ENCODE measurements at places on chromosomes 6 and 20.

DNA sequence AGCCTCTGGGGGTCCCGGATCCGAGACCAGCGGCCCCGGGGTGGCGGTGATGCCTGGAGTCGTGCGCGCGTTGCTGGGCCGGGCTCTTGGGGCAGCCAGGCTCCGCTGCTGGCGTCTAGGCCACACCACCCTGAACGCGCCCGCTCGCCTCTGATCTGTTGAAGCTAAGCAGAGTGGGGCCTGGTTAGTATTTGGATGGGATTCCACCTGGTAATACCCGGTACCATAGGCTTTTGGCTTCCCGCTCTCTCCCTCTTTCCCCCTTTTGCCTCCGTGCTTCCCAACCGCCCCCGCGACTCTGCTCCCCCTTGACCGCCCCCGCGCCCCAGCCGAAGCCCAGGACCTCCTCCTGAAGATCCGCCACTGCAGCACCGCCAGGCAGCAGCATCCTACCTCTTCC, 1383.5 kb upstream of the DEFB115 start:
- DNase-seq: no peak

DNA sequence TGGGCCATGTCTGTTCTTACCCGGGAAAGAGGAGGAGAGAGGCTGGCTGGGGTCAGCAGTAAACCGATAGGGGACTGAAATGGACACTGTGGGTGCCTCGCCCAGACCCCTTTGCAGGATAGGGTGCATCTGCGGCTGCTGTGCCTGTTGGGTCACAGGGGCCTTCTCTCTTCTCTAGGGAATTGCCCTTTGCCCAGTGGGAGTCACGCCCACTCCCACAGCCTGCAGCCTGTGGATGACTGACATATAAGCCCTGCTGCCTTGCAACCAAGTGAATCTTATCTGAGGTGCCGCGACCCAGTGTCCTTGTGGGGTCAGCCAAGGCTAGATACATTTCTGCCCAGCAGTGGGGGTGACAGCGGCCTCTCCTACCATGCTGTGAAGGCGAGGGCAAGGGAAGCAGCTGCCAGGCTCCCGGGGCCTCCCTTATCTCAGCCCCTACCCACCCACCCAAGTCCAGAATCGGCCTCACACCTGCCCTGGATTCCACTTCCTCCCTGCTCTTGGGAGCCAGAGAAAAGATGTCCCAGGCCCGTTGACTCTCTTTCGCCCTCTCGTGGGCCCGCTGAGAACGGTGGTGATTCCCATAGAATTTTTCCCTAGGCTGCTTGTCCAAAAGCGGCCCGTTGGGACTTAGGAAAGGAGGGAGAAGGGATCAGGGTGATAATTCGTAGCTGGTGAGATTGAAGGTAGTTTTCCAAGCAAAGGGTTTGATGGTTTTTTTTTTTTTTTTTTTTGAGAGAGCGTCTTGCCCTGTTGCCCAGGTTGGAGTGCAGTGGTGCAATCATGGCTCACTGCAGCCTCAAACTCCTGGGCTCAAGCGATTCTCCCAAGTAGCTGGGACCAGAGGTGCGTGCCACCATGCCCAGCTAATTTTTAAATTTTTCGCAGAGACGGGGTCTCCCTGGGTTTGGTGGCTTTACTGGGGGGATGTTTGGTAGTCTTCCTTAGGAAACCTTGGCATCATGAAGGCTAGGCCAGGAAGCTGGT, 76.4 kb upstream of the RNF24 start:
- peak; percentile 74 for DNase-seq

DNA sequence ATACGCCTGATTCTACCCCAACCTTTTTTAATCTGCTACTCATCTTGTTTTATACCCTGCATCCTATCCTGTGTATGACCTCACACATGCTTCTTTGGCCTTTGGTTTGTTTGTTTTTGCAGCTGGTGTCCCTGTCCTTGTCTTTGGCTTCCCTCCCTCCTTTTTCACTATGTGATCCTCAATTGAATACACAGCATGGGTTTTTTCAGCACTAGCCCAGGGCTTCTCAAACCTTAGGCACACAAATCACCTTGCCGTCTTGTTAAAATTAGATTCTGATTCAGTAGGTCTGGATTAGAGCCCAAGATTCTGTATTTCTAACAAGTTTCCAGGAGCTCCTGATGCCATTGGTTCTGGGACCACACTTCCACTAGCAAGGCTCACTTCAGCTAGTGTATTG, 321.5 kb upstream of the MAN1A1 start:
- no peak for DNase-seq

DNA sequence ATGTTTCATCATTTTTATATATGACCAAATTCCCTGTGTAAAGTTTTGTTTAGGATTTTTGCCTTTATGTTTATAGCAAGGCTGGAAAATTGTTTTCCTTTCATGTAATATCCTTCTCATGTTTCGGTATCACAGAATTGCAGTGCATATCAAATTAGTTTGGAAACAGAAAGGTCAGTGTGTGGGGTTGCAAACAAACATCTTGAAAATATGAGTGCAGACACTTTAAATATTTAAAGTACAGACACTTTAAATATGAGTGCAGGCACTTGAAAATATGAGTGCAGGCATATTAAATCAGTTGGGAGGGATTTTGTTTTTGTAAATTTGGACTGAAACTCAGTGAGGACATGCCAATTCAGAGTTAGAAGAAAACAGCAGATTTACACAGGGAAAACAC, 6.5 kb downstream of the SLPI start:
- DNase-seq: no peak

DNA sequence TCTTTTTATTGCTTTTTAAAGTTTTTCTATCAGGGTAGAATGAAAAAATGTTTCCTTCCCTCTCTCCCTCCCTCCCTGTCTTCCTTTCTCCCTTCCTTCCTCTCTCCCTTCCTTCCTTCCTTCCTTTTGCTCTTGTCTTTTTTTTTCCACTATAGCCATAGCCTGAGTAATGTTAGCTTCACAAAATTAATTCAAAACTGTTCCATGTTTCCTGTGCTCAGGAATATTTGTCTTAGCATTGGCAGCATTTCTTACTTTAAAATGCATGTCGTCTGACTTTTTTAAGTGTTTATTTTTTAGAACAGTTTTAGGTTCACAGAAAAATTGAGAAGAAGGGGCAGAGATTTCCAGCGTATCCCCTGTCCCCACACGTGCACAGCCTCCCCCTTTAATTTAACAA, 730.8 kb upstream of the CITED2 start:
- DNase-seq: no peak

DNA sequence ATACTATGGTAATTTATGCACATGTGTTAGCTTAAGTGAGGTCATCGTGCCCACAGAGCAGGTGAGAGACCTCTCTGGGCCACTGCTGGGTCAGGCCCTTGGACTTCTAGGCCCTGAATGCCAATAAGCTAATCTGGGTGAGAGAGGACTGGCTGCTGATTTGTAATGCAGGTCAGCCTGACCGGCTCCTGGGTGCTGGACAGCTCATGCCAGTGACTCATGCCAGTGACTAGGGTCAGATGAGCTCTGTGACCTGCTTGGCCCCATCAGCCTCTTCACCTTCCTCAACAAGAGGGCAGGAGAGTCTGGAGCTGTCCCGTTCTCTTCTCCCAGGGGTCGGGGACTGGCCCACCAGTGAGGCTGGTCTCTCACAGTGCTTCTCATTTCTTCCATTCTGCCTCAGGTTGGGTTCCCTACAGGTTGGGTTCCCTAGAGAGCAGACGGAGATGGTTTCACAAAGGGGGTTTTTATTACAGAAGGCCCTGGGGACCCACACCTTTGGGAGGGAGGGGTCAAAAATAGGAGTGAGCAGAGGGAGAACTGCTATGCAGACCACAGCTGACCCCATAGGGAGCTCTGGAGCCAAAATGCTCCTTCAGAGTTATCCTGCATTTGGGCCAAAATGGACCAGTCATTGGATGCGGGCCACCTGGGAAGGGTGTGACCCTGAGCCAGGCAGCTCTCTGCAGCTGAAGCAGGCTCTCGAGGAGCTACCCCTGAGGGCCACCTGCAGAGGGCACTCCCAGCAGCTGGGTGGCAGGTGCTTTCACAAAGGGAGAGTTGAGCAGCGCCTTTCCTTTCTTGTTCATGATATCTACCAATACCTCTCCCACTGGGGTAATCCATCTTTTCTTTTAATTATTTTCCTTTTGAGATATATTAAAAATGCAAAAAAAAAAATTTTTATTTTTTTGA, 2.2 kb upstream of the OXT start:
- DNase-seq: no peak

GRCh38 chr20:48025661-48026060, 240.4 kb upstream of the SULF2 start:
- peak; percentile 93 for DNase-seq
